Umbilical cord (tissue), 2 donors: ENCODE measurements at places on chromosomes 2 and 18.

DNA sequence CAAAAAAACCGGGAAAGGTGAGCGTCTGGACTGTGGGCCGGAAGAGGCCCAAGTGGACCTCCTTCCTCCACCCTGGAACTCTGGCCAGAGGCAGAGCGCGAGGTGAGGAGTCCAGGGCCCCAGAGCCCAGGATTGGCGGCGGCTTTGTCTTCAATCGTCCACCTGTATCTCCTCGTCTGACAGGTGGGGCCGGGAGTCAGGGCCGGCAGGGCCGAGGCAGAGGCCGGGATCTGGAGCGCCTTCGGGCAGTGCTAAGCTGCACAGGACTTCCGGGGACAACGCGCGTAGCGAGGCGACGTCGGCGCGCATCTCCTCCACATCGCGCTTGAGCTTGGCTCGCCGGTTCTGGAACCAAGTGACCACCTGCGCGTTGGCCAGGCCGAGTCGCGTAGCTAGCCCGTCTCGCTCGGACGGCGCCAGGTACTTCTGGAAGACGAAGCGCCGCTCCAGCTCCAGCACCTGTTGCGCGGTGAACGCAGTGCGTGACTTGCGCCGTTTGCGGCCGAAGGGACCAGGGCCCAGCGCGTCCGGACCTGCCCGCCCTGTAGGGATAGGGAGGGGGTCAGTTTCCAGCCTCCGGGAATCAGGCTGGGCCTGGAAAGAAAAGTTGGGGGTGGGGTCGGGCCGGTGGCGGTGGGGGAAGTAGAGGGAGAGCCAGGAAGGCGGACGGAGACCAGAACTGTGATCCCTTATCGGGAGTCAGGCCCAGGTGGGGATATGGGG, 1.5 kb downstream of the LBX2 start:
- no peak for DNase-seq

GRCh38 chr2:174059884-174060244, 94.7 kb upstream of the SP3 start:
- DNase-seq = peak; percentile 55

GRCh38 chr2:84838434-84839145, 42.3 kb downstream of the TRABD2A start:
- DNase-seq = no peak

DNA sequence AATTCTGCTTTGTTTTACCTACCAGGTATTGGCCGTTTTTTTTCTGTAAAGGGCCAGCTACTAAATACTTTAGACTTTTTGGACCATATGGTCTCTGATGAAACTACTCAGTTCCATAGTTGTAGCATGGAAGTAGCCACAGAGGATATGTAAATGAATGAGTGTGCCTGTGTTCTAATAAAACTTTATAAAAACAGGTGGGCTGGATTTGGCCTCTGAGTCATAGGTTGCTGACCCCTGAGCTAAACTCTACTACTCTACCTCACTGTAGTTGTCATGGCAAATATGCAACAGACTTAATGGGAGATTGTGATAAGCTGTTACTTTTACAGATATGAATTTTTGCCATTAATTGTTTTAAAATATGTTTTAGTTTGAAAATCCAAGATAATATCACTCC, 19.7 kb downstream of the CLIP4 start:
- DNase-seq = no peak

DNA sequence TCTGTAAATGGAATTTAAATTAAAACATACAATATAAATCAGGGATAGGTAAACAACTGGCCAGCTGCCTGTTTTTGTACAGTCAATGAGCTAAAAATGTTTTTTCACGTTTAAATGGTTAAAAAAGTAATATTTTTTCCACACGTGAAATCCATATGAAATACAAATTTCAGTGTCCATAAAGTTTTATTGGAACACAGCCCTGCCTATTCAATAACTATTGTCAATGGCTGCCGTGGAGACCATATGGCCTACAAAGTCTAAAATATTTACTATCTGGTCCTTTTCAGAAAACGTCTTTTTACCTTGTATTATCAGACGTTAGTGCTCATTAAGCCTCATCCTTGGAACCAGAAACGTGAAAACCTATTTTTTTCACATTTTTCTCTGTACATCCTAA, 1.3 kb downstream of the TMEM17 start:
- no peak for DNase-seq
